Activated T-helper 1 cell treated with anti-CD3 and anti-CD28 coated beads, Interleukin-2, amount 50 U/mL, for 16 hours (primary cell): ENCODE measurements at places on chromosomes 1 and 21.

GRCh38 chr1:18805925-18806849, 53.3 kb downstream of the TAS1R2 start:
- DNase-seq, result no peak

GRCh38 chr1:68331117-68331865, 99.0 kb upstream of the WLS start:
- no peak for DNase-seq

- DNase-seq, result no peak
Observed at GRCh38 chr21:41483415-41483814, 24.5 kb downstream of the TMPRSS2 start.

- no peak for DNase-seq
Observed at GRCh38 chr1:235304549-235305451, 23.2 kb downstream of the ARID4B start.

DNA sequence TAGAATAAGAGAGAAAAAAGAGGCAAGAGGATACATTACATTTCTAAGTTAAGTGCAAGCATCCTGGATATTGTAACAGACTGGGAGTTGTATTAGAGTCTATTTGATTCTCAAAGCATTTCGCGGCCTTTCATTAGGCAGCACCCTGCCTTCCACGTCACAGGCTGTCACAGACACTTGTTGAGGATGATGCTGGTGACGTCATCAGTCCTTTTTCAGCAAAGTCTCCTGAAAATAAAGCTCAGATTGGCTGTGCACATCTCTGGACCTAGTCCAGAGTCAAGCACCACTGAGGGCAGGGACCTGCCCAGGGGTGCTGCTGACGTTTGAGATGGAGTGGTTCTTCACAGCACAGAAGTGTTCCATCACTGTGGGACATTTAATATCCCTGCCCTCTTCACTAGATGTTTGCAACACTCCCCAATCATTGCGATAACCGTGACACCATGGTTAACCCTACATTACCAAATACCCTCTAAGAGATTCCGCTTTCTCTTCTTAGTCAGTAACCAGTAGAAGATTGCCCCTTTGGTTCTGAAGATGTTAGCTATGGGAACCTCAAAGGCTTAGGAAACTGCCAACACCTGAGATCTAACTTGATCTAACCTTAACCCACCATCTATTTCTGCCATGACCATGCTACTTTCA, 72.7 kb upstream of the F3 start:
- no peak for DNase-seq

GRCh38 chr1:180542113-180542837, 16.5 kb upstream of the OVAAL start:
- no peak for DNase-seq

DNA sequence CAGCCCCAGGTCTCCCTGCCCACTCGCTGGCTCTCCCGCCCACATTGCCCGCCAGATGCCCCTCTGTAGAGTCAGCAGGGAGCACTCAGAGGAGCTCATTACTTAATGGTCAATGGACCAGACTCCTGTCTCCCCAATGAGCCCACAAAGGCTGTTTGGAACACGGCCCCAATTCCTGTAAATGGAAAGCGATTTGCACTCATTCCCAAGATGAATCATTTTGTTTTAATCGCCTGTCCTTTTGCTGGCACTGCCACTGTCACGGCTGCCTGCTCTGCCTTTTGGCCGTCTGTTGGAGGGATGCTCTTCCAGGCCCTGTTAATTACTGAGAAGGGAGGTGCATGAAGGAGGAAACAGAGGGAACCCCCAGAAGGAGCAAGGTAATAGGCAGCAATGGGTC, 44.8 kb upstream of the ATP2B4 start:
- no peak for DNase-seq

DNA sequence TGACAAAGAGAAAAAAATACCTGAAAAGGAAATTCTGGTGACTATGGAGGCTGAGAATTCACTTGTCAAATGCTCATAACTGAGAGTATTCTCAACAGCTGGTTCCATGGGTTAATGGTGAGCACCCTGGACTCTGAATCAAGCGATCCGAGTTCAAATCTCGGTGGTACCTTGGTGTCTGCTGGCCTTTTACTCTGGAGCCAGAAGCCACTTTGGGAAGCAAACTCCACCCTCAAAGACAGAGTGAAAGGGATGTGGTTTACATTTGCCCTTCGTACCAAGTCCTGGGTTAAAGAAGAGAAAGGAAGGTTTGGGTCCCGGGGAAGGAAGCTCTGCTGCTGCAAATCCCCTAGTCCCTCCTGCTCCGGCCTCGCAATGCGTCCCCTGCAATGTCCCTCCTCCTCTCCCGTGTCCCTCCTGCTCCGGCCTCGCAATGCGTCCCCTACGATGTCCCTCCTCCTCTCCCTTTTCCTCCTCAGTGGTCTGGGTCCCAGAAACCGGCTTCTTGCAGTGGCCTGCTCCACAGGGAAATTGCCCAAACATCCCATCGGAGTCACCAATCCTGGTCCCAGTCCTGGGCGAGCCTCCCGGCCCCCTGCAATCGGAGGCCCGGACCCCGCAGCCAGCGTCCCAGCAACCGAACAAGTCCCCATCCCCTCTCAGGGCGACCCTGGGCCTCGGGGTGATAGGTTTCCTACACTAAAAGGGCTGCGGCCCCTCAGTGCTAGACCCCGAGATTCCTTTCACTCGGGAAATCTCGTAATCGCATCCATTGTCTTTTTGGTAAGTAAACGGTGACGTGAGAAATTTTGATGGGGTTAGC, 129.4 kb downstream of the PPIAL4G start:
- no peak for DNase-seq

GRCh38 chr1:41715441-41716095, 203.2 kb downstream of the HIVEP3 start:
- DNase-seq, result no peak

DNA sequence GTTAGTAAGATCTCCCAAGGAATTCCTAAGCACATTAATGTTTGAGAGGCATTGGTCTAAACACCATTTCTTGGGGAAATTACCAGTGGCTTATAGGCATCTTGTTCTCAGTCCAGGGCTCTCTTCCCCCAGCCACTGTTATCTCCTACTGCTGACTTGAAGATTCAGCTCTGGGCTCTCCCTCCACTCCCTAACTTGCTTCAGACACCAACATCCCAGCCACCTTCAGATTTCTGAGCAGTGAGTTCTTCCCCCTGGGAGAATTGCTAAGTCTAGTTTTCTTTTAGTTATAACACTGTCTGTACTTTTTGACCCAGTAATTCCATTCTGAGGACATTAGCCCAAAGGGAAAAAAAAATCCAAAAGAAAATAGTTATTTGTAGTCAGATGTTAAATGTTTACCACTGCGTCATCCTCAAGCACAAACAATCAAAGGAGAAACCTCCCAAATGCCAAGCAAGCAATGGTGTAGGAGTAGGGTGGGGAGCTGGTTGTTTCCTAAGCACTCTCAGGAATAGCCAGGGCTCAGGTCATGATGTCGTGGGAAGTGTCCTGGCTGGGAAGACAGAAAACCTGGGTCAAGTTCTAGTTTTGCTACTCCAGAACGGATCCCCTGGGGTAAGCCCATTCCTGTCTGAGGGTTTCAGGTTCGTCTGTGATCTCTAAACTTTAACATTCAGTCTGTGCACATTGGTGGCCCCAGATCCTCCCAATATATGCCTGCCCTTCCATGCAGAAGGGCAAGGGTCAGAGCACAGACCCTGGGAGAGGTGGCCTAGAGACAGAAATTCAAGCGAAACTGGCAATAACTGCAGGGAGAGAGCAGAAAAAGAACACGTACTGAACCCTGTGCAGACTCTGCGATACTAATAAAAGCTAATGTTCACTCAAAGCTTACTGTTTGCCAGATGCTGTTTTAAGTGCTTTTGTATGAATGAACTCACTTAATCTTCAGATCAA, 191.1 kb upstream of the FGGY start:
- DNase-seq, result no peak

DNA sequence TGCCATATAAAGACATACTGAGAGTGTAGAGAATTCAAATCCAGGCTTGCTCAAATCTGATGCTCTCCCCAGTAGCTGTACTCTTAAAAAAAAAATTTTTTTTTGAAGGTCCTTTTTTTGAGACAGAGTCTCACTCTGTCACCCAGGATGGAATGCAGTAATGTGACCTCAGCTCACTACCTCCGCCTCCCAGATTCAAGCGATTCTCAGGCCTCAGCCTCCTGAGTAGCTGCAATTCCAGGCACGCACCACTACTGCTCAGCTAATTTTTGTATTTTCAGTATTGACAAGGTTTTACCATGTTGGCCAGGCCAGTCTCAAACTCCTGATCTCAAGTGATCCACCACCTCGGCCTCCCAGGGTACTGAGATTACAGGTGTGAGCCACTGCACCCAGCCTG, 28.7 kb downstream of the STYXL2 start:
- no peak for DNase-seq

GRCh38 chr1:108553905-108554304, 6.0 kb upstream of the EEIG2 start:
- no peak for DNase-seq

- DNase-seq, result no peak
Observed at GRCh38 chr1:247487057-247487456, 29.2 kb upstream of the OR2B11 start.

DNA sequence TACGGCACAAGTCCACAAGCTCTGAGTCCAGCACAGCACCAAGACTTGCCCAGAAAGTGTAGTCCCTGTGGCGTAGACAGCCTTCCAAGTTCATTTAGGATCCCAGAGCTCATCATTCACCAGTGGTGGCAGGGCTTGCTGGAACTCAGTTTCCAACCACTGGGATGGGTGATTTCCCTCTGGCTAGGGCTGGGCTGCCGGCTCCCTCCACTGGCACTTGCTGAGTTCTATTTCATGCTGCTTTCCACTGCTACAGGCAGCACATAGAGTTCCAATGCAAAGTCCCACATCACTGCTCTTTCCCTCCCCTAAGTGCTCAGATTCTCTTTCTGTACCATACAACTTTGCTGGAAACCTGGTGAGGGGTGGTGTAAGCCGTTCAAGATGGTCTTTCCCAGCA, 510.3 kb upstream of the TMPRSS15 start:
- no peak for DNase-seq

GRCh38 chr1:167016100-167016750, 27.1 kb downstream of the MAEL start:
- no peak for DNase-seq

- no peak for DNase-seq
Observed at GRCh38 chr1:221137666-221138065, 258.4 kb downstream of the HLX start.
